ENCODE measurements at places on chromosomes 5 and 9.

DNA sequence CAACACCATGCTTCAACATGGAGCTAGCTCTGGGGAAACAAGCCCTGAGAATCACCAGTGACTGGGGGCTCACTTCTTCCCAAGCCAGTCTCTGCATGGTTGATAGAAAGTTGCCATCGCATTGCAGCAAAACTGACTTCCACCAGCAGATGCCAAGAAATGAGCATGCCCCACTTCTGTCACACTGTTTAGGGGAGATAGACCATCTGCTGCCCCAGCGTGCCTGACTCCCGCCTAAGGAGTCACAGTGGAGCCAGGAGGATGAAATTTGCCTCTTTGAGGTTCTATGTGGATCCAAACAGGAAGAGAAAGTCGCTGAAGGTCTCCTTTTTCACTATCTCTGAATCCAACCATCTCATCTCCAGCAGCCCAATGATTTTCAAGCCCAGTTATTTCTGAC lies 116.7 kb upstream of the SLIT3 start:
- no peak for DNase-seq

DNA sequence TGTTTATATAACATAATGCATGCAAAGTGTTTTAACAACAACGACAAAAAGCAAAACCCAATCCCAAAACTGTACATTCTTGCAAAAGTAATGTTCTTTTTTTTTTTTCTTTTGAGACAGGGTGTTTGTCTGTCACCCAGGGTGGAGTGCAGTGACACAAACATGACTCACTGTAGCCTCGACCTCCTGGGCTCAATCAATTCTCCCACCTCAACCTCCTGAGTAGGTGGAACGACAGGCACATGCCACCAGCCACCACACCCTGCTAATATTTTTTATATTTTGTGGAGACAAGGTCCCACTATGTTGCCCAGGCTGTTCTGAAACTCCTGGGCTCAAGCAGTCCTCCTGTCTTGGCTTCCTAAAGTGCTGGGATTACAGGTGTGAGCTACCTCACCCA lies 13.6 kb upstream of the HAVCR1 start:
- no peak for DNase-seq

- DNase-seq, result no peak
Observed at GRCh38 chr5:149605354-149605997, 24.2 kb downstream of the ARHGEF37 start.

- DNase-seq, result no peak
Observed at GRCh38 chr5:144336191-144336961, 165.7 kb downstream of the KCTD16 start.

GRCh38 chr5:164139423-164139822 lies 634.0 kb downstream of the MAT2B start:
- DNase-seq, result no peak

Measured in GOT3 (cell line).